ENCODE measurements at places on chromosomes 5 and 9.

- DNase-seq, result peak; percentile 60
These were observed 63.9 kb downstream of the PRRT1B start for GRCh38 chr9:131609099-131609830.

- no peak for DNase-seq
These were observed 91.3 kb upstream of the KIF2A start for GRCh38 chr5:62214701-62215100.

DNA sequence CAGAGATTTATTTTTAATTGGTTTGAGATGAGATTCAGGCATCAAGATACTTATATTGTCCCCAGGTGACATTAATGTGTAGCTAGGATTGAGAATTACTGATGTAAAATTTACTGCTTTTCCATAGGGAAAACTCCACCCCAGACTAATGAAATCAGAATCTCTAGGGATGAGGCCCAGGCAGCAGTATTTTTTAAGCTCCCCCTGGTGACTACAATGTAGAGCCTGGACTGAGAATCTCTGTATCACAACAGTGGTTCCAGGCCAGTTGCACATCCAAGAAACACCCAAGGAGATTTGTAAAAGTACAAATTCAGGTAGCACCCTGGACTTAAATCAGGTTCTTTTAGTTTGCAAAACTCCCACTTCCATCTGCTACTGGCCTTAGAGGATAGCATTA, 185.7 kb downstream of the MARCHF11 start:
- no peak for DNase-seq

- no peak for DNase-seq
These were observed 48.4 kb downstream of the PTBP3 start for GRCh38 chr9:112285056-112285455.

DNA sequence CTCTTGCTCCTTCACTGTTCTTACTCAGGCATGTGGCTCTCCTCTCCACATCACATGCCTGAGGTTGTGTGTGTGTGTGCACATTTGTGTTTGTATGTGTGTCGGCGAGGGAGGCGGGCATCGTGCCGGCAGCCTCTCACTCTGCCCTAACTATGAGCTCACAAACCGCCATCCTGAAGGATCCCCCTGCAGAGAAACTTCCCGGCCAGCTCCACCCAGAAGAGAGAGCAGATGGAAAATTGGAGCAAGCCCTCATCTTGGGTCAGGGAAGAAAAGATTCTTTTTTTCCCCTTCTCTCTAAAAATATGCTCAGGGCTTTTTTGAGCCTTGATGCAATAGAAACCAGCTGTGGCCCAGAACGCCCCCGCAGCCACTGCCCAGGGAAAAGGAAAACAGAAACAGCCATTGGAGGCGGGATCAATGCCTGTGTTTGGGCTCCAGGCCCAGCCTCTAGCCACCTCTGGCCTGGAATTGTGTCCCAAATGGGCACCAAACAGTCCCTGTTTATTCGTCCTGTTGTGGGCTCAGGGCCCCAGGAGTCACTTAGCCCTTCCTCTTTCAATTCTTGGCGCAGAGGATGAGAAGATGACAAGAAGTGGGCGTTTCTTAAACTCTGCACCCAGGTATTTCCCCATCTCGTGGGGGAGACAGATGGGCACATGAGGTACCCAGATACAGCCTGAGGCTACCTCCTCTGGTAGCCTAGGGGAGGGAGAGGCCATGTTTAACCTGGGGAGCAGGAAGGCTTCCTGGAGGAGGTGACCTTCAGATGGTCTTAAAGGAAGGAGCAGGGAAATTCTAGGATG, 151.5 kb downstream of the RGS3 start:
- peak; percentile 69 for DNase-seq

DNA sequence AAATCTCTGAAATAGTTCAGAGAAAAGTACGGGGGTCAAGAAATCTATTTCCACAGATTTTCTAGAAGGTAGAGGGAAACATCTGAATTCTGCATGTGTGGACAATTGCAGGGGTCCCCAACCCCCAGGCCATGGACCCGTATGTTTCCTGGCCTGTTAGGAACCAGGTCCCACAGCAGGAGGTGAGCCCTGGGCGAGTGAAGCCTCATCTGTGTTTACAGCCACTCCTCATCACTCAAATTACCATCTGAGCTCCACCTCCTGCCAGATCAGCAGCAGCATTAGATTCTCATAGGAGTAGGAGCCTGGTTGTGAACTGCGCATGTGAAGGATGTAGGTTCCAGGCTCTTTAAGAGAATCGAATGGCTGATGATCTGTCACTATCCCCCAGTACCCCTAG, 200.5 kb upstream of the EDIL3 start:
- DNase-seq, result no peak

DNA sequence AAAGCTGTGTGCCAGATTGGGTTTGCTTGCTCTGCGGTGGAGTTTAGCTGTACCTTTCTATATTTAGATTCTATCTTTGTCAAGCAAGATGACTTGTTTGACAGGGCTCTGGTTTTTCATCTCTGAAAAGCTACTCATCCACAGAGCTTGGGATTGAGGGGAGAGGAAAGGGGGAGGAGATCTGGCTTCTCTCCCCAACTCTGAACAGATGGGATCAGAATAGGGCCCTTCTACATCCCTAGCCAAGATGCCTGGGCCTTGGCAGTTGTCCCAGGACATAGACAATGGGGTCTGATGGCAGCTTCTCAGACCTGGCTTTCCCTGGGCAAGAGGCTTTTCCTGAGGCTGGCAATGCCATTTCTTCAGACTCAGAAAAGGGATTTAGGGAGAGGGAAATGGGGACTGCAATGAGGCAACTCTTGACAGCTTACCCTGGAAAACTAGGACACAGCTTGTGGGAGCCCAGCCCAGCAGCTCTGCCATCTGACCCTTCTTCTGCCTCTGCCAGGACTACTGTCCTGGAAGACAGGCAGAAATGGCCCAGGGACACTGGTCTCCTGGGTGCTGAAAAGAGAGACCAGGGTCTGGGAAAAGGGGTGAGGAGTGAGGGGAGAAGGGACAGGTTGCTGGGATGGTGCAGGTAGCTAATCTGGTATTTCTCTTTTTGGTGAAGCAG, 50.2 kb upstream of the ASTN2 start:
- no peak for DNase-seq

- DNase-seq, result no peak
These were observed 35.6 kb upstream of the HAND1 start for GRCh38 chr5:154513669-154514084.

DNA sequence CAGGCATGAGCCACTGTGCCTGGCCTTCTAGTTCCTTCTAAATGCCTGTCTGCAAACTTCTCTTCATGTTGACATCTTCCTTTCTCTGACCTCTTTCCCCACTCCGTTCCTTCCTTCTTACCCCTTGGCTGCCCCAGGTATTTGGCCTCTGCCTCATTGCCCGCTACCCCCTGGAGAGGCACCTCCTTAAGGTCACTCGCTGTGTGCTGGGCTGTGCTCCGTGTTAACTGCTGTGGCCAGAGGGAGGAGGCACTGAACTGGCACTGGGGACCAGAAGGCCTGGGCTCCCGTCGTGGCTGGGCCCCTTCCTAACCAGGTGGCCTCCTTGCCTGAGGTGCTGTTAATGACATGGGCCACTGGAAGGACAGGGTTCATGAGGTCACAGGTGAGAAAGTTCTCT, 39.4 kb downstream of the LAMC3 start:
- DNase-seq, result no peak

GRCh38 chr9:91757782-91758181, 192.2 kb downstream of the ROR2 start:
- DNase-seq, result no peak

- DNase-seq, result peak; percentile 62
These were observed 21.2 kb upstream of the LOX start for GRCh38 chr5:122099060-122099790.

DNA sequence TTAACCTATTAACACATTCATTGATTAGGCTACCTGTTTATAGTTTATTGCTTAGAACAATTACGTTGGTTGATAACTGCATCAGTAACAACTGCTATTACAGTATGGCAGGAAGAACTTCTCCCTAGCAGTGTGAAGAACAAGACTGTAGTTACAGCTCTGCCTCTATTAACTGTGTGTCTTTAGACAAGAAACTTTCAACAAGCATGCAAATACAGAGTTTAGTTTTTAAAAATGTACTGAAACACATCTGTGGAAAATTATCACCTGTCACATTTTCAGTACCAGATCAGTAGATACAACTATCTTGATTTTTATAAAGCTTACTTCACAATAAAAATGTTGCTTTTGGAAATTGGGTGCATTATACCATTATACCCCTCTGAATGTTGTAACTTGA, 22.2 kb downstream of the ELL2 start:
- no peak for DNase-seq

- peak; percentile 7 for DNase-seq
These were observed 287.0 kb downstream of the DMRT2 start for GRCh38 chr9:1337169-1337568.

DNA sequence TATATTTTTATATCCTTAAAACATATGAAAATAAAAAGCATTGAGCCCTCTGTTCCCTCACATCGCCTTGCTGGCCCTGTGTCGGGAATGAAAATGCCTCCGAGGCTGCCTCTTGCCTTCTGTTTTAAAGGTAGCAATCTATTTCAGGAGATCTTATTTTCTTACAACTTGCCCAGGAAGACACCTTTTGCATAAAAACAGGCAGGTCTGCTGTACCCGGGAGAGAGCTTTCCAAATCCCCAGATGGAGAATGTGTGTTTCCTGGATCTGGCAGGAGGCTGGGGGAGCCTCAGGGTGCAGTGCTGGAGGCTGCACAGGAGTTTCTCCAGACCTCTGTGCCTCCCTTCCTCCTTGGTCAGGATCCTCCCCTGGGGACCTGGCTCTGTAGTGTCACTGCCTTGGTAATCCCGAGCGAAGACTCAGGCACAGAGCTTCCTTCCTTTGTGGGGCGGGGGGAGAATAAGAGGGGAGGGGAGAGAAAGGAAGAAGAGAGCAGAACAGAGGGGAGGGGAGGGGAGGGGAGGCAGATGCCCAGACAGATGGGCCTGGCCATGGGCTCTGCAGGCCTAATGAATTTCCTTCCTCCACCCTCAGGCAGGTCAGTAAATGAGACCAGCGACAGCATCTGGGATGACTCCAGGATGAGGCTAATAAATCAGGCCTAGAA, 104.0 kb upstream of the BOD1 start:
- DNase-seq, result no peak

- DNase-seq, result no peak
These were observed 114.9 kb downstream of the AUH start for GRCh38 chr9:91246846-91247245.

- DNase-seq, result peak; percentile 72
These were observed 47.6 kb downstream of the THBS4 start for GRCh38 chr5:80082731-80083100.

DNA sequence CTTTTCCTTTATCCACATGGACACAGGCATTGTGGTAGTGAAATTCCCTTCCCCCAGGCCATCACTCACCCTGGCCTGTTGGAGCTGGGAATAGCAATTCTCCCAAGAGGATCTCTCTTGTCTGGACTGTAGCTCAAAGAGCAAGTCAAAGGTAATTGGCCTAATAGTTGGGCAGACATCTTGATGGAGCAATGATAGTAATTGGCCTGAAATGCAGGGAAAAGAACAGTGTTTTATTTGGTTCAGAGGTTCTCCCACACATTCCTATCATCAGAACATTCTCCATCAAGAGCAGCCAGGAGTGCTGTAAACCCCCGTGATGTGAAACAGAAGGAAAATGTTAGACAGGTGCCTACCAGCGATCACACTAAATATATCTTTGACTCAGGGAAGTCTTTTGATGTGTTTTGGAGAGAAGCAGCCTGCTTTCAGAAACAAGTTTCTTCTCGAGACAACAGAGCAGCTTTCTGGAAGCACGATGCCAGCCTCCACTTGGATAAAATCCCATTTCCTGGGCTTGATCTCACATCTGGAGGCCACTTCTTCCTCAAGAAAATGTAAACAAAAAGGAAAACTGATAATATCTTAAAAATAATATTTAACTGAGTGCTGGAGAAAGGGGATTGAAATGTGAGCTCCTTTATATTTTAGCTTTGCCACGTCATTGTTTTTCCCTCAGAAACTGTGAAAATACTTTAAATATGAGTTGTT, 198.1 kb upstream of the WWC1 start:
- peak; percentile 46 for DNase-seq

- DNase-seq, result no peak
These were observed 5.2 kb upstream of the FCN1 start for GRCh38 chr9:134922932-134923240.

DNA sequence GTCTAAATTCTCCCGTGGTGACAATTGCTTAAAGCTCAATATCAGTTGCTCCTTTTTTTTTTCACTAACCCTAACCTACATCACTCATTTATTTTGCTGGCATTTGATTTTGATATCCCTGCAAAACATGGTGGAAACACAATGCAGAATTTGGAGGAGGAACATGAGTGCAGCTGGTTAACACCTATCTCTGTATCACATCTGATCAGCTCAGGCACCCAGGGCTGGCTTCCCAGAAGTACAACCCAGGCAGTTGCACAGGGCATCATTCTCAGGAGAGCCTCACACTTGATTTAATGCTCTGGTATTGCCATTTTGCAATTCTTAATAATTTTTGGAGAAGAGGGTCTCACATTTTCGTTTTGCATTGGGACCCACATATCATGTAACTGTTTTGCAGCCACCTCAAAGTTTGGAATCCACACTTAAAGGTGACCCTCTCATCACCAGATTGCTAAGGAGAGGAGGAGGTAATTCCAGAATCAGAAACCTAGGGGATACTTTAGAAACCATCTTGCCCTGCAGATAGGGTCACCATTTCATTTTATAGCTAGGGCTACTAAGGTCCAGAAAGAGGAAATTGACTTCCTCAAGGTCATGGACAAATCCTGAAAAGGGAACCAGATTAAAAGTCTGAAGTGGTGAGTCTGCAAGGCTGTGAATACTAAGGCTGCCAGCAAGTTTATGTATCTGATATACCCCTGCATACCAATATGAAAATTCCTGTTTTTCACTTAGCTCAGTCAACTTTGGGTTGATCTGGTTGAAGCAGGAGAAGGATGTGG, 19.3 kb upstream of the ADAM19 start:
- no peak for DNase-seq

DNA sequence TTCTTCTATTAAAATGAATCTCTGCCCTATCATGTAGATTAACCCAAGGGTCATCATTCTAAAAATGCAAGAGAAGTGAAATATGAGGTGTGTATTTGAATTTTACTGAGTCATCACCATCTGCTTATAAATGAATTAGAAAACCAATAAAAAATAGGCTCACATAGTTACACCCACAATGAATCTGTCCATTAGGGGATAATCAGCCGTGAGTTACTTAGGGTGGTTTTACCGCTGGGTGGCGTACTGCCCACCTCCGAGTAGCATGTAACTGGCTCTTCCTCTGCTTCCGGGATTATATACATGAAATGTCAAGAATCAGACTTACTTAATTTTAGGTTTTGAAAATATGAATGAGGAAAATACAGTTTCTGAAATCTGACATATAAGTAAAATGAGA, 332.9 kb upstream of the CCNG1 start:
- peak; percentile 6 for DNase-seq

- DNase-seq, result no peak
These were observed 68.9 kb downstream of the MACROH2A1 start for GRCh38 chr5:135329913-135330797.

GRCh38 chr9:124108216-124108615, 96.6 kb downstream of the LHX2 start:
- DNase-seq, result no peak

- DNase-seq, result peak; percentile 48
These were observed 23.0 kb downstream of the CDH10 start for GRCh38 chr5:24621792-24622191.

- peak; percentile 44 for DNase-seq
These were observed 55.3 kb upstream of the IL17B start for GRCh38 chr5:149434162-149435014.

Measured in H4 (cell line).